ENCODE measurements at places on chromosomes 7 and 10.

DNA sequence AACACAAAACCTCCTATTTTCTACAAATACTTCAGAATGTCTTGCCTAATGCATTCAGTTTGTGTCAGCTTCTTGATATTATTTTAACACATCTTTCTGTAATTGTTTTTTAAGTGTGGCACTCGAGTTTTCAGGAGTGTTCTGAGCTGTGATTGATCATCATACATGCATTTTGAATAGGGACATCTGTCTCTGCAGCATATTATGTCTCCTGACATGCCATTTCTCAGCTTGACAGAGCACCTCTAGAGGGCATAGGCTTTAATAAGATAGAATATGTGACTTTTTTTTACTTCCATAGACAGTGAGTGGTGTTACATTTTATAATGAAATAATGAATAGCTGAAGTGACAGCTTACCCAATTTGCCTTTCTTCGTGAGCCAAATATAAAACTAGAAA is 219.2 kb upstream of the HDAC9 start:
- DNase-seq = no peak

DNA sequence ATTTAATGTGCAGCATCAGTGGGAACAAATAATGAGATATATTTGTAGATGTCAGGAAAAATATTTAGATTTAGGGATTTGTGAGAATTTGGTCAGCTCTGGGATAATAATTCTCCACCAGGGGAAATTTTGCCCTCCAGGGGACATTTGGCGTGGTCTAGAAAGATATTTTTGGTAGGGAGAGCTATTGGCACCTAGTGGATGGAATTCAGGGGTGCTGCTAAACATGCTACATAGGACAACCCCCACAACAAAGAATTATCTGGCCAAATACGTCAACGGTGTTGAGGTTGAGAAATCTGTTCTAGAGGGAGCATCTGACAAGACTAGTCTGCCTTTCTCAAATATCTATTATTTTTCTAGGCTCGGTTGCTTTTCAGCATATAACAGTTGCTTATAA is 2.1 kb downstream of the ADK start:
- DNase-seq = no peak

DNA sequence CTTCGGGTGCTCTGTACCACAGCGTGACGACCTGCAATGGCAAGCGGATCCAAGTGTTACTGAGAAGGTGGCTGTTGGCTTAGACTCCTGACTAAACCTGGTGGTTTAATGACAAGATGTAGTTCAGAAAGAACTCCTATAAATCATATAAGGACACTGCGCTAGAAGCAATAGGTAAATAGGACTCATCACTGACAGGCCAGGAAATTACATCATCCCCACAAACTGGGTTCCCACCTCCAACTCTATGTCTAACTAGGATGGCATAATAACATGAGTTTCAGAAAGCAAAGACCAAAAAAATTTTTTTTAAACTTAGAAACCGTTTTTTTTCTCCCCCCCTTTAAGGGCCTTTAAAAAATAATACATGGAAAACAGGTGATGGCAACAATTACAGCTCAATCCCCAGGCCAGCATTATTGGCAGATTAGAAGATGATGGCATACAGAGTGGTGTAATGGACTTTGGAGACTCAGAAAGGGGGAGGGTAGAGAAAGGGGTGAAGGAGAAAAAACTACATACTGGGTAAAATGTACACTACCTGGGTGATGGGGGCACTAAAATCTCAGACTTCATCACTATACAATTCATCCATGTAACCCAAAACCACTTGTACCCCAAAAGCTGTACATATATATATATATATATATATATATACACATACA is 81.4 kb upstream of the FAM133B start:
- no peak for DNase-seq

DNA sequence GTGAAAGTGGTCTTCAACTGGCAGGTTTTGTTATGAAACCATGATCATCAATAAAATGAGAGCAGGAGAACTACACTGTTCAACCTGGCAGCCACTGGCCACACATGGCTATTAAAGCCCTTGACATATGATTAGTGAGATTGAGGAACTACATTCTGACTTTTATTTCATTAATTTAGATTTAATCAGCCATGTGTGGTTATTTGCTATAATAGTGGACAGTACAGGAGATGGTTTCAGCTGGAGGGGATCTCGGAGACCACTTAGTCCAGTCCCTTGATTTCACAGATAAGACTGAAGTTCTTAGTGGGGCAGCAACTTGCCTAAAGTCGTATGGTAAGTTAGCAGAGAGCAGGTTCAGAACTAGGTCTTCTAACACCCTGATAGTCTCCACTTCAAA is 111.7 kb upstream of the BMPER start:
- DNase-seq = no peak

- no peak for DNase-seq
Observed at GRCh38 chr7:47946581-47947354, 1.5 kb downstream of the PKD1L1 start.

DNA sequence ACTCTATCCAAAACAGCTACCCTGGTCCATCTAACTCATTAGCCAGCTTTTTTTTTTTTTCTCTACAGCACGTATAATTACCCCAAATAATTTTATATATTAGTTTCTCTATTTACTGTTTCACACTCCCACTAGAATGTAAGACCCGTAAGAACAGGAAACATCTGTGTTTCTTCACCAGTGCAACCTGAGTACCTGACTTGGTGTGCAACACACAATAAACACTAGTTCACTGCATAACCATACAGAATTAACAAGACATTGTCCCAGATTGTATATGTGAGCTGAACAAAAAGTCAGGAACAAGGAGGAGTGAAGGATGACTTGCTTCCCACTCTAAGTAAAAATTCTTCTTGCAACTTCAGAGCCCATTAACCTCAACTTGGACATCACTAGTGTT is 180.2 kb upstream of the AKR1E2 start:
- DNase-seq = no peak

- DNase-seq = no peak
Observed at GRCh38 chr7:12674053-12674452, 13.4 kb upstream of the ARL4A start.

- no peak for DNase-seq
Observed at GRCh38 chr10:98994030-98994429, 241.6 kb downstream of the HPSE2 start.

DNA sequence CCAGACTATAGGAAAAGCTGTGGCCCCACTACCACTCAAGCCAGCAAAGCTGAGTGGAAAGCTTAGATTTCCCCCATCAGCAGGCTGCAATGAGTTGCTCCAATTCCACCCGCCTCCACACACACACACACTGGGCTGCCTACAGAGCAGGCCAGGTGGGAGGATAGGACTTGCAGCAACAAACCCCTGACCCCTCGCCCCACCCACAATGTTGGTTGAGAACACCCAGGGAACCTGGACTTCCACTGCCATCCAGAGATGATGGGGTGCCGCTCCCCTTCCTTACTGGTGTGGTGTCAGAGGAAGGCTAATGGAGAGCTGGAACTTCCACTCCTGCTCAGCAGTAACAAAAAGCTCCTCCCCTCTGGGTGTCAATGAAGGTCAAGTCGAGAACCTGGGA is 16.8 kb upstream of the PLEKHA1 start:
- no peak for DNase-seq

GRCh38 chr7:70392256-70392876 is 739.6 kb upstream of the GALNT17 start:
- no peak for DNase-seq

Data from NCI-H1417 treated with DMSO at 0.1 percent for 48 hours (cell line).